ENCODE measurements at places on chromosomes 11 and 22.

DNA sequence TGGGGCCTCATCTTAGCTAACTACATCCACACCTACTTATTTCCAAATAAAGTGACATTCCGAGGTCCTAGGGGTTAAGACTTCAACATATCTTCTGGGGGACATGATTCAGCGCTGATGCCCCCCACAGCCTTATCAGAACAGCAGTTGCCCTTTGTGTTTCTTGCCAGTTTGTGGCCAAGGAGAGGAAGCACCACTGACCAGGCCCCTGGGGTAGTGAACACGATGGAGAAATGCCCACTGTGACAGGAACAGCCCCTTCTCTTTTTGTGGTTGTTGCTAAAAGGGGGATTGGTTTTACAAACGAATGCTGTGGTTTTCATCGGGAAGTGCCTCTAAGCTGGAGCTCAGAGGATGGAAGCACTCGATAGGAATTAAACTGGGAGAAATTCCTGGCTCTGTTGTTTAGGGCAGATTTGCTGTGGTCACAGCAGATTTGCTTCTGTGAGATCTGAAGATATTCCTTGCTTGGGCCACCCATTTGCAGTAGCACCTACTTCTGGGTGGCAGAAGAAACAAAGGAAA lies 88.8 kb downstream of the ABTB2 start:
- DNase-seq, result no peak

DNA sequence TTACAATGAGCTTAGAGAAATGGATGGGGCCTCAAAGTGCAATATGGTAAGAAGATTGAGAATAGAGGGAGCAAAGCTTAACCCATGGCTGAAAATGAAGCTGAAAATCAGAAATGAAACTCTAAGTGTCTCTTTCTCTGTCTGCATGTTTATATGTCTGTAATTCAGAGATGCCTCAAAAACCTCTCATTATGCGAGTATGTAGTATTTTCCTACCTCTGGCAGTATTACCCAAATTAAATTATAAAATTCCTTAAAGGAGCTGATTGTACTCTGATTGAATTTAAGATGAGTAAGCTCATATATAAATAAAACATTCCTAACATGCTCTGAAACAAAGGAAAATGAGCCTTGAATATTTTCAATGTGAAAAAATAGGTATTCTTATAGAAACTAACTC lies 39.8 kb upstream of the PRSS23 start:
- DNase-seq, result no peak

- DNase-seq, result no peak
Observed at GRCh38 chr11:76617553-76618265, 52.8 kb downstream of the LRRC32 start.

DNA sequence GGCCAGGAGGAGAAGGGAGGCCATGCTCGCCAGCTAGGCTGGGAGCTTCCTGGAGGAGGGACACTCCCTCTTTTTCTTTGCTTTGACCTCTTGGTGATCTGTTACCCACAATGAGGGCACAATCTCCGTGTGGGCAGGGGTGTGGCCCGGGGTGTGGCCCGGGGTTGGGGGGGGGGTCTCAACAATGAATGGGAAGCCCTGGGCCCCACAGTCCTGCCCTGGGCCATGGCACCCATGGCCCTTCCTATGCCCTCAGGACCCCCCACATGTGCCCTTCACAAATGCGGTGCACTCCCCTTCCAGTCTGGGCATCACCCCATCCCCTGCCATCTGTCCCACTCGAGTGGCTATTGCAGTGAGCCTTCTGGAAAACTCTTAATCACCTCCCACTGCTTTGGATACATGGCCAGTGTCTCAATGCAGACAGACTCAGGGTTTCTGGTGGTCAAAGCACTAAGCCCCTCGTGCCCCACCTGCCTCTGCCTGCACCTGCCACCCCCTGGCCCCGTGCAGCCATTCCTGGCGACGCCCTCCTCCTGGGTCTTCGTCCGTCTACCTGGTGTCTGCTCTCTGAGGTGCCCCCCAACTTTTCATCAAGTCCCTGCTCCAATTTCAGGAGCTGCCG lies 611.3 kb downstream of the TBC1D22A start:
- DNase-seq, result no peak

GRCh38 chr11:116420770-116421528 lies 351.8 kb downstream of the BUD13 start:
- peak; percentile 35 for DNase-seq

- DNase-seq, result no peak
Observed at GRCh38 chr11:117074119-117074518, 24.1 kb downstream of the SIK3 start.

DNA sequence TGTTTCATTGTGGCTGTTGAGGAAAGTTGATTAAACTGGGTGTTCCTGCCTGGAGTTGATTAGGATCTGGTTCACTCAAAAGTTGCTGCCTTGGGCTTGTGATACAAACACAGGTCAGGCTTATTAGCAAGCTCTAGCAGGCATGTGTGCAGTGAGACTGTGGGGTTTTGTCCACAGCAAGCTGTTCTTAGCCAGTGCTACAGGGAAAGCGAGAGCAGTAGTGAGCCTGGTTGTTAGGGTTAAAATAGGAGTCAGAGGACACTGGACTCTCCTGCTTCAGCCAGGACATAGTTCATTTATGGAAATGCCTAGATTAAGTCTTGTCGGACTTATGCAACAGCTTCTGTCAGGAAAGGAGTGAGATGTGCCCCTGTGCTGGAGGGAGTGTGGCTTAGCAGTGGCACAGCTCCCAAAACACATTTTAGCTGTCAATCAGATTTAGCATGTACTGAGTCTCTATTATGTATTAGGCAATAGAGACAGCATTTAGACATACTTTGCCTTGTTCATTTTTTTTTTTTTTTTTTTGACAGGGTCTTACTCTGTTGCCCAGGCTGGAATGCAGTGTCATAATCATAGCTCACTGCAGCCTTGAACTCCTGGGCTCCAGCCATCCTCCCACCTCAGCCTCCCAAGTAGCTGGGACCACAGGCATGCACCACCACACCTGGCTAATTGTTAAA lies 8.7 kb downstream of the SNRPD3 start:
- DNase-seq, result peak; percentile 40

GRCh38 chr22:19708321-19709011 lies 5.8 kb upstream of the SEPTIN5 start:
- no peak for DNase-seq

GRCh38 chr11:59787816-59788215 lies 22.8 kb downstream of the MRPL16 start:
- DNase-seq, result peak; percentile 37

DNA sequence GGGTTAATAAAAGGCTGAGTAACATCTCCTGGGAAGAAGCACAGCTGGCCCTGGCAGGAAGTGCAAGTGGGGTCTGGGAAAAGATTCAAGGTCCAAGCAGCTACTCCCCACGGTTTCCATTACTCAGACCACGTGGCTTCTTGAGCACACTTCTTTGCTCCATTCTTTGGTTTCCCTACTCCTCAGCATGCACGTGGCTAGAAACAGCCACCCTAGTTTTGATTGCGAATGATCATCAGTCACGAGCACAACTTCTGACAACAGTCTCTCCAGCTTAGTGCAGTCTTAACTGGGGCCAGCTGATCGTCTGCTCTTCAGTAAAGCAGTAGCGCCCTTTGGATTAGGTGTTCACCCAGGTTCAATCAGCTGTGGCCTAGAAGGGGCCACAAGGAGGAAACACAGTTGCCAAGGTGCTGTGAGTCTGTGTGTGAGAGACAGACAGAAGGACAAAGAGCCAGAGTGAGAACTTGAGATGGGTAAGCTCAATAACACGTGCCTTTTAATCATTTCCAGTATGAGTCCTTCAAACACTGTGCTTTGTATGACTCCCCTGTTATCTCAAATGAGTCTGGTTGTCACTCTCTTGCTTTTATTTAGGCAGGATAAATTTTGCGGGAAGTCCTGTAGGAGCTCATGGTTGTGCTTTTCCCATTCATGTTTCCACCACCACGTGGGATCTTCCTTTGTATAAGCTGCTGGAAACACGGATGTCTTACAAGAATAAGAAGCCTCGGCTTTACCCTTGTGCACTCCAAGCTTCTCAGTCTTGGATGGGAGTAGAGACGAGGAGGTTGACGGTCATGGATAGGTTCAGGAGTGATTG lies 901 bp upstream of the PARVA start:
- peak; percentile 12 for DNase-seq

DNA sequence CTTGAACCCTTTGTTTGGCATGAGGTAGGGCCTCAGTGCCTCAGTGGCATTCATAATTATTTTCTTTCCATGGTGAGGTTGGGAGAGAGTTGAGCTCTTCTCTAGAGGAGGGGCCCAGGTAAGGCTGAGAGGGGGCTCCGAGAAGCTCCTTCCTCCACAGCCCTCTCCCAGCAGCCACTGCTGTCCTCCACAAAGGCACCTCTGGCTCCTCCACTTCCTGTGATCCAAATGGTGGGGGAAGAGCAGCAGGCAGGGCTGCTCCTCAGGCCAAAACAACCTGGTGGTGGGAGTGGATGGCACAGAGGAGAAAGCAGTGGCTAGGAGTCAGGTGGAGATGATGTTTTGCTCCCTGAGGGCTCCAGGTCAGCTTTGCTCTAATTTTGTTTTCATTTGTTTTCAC lies 13.3 kb downstream of the ROBO4 start:
- DNase-seq, result no peak

DNA sequence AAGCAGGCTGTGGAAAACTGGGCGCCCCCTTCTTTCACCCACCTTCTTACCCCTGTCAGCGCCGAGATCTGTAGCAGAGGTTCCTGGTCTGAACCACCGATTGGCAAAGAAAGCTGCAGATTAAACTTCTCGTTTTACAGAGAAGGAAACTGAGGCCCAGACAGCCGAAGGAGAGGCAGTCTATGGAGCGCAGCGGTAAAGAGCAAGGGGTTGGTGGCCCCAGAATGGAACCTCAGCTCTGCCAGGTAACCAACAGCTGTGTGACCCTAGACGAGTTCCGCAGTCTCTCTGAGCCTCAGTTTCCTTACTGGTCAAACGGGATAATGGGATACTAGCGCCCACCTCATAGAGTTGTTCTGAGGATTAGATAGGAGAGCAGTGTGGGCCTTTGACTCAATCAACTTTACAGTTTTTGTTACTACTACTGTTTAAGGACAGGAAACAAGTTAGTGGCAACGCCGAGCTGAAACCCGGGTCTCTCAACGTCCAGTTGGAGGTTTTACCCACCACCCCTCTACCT lies 3.1 kb upstream of the WT1 start:
- DNase-seq, result no peak

GRCh38 chr22:19218541-19219233 lies 40.2 kb upstream of the SLC25A1 start:
- no peak for DNase-seq

DNA sequence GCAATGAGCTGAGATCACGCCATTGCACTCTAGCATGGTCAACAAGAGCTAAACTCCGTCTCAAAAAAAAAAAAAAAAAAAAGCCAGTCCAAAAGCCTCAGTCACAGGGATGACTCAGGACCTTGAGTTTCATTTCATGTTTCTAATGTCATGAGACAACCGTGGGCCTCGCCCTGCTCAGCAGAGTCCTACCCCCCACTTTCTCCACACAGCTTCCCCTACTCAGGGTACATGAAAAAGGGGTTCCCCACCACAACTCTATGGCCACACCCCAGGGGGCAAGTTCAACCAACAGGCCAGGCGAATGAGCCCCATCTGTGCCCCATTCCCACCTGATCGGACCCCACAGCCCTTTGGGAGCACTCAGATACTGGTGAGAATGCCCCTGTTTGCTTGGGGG lies 24.3 kb upstream of the ADA2 start:
- DNase-seq, result no peak

DNA sequence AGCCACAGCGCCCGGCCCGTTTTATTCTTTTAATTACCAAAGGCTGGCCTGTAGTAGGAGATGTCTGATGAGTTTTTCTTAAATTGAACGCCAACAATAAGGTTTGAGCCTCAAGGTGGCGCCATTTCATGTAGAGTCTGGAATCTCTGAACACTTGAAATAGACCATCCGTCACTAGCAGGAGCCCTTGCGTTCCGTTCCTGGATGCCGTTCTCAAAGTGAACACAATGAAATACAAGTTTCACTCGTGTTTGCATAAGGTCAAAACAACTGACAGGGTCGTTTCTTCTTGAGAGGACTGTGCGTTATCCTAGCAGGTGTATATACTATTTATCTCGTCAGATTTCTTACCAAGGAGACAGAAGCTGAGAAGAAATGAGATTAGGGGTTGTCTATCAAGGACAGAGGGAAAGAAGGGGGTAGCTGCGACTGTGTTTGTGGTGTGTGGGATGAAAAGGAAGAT lies 18.7 kb upstream of the SCGB1D1 start:
- peak; percentile 92 for DNase-seq

DNA sequence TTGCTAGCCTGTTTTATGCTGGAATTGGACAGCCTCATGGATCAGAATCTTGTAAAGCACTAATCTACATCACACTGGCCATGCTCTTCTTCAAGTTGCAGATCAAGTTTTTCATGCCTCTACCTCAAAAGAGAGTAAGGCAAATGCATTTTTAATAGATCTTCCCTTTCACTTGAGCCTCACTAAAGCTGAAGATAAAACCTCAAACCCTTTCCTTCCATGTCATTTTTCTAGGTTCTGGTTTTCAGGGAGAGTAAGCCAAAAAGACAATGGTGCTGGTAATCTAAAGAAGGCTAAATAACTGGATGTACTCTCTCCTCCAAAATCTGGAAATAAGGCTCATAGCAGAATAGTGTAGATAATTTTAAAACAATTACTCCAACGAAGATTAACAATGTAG lies 28.3 kb downstream of the POU2AF1 start:
- DNase-seq, result no peak

DNA sequence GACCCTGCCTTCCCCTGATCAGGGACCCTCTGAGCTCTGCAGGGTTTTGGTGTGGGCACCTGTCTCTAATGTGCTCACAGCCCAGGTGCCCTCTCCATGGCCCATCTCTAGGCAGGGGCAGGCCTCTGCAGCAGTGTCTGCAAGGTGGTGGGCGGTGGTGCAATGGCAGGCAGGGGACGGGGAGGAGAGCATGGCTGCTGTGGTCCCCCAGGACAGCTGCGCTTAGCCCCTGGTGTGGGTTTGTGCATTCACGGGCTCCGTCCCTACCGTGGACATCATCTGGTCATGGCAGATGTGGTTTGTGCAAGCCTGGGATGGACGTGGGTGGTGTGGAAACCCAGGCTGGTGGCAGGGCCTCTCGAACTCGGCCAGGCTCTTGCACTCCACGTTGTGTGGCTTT lies 443.1 kb downstream of the TBC1D22A start:
- DNase-seq, result no peak

DNA sequence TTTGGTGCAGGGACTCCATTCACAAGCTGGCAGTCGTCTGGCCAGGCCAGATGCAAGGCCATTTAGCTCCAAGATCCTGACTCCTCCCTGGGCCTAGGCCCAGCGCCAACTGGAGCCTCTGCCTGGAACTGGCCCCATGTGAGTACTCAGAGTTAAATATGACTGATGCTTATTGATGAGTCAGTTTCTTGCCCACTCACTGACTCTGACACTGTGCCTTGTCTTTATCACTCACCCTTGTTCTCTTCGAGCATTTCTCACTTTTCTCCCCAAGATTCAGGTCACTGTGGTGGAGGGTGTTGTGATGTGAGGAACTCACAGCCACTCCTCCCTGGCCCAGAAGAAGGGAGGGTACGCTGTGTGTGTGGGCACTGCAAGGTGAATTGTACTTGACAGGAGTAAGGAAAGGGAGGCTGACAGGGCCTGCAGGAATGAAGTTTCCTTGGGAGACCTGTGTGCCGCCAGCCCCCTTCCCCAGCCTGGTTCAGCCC lies 23.2 kb upstream of the ST3GAL4 start:
- DNase-seq, result no peak

- DNase-seq, result no peak
Observed at GRCh38 chr11:68463714-68464113, 3.2 kb downstream of the PPP6R3 start.

Data from A673 (cell line).